A172 (cell line): ENCODE measurements at places on chromosomes 3 and 15. TPM values are rescaled to one million over a fixed set of nuclear protein-coding genes. Genes with fewer than 3 reads are reported as not detected.

DNA sequence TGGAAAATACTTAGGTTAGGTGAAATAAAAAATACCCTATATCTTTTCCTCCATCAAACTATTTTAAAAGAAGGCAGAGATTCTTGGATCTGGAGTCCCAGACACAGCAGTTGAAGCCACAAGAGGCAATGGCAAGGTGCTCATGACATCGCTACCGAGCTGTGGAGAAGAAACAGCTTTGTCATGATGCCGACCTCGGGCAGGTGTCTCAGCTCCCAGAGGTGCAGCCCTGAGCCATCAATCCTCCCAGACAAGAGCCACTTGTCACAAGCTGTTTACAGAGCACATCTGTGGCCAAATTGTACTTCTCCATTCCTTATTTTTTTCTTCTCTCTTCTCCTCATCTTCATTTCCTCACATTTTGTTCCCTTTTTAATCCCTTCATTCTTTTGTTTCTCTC is 50.8 kb downstream of the GPR176 start:
- no peak for DNase-seq

GRCh38 chr3:124158168-124158881 is 166.4 kb upstream of the ROPN1 start:
- DNase-seq: no peak

- no peak for DNase-seq
Measured at GRCh38 chr15:47806008-47806407, 88.7 kb downstream of the SEMA6D start.

GRCh38 chr3:17749281-17749680 is 6.8 kb upstream of the TBC1D5 start:
- no peak for DNase-seq

DNA sequence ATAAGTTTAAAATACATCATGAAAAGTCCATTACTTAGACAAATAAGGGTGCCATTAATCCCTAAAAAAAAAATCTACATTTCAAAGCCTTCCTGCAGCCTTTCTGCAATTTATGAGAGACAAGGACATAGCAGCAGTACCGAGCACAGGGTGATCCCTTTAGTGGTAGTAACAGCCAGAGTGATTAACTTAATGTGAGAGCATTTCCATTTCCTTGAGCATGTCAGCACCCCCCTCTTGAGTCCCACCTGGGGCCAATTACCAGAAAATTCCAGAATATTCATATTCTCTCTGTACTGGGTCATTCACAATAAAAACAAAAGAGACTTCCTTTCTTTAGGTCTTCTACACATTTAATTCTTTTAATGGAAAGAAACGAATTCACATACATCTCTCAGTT is 546.9 kb upstream of the CCDC54 start:
- DNase-seq: no peak

GRCh38 chr3:8516047-8516661 is 14.5 kb downstream of the LMCD1 start:
- DNase-seq: no peak

GRCh38 chr15:87454860-87455259 is 801.7 kb downstream of the NTRK3 start:
- DNase-seq: no peak

GRCh38 chr3:189652042-189652441 is 20.9 kb downstream of the TP63 start:
- DNase-seq: no peak

- DNase-seq: no peak
Measured at GRCh38 chr3:129563850-129564535, 21.0 kb downstream of the H1-8 start.

DNA sequence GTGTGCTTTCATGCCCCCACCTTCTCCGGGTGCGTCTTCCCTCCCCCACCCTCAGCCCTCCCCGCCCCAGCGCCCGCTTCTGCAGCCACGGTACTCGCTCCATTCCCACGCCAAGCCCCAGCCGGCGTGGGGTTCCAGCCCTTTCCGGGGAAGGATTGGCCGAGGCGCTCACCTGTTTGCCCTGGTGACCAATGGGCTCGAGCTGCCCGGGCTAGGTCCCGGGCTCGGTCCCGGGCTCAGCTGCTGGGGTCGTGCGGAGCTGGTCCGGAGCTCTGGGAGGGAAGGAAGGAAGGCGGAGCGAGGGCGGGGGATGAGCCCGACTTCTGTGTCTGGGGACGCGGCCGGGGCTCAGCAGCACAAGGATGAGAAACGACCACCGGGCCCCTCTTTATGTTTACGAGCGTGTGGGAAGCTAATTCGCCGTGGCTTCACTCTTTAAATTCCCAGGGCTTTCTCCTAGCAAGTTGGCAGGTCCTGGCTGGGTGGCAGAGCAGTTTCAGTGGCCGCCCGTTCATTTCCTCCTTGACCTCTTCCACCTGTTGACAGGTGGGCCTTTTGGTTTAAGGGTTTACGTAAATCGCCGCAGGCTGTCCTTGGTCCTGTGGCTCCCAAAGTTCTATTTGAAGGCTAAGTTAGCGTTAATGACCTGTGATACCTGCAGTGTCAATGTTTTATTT is at the start of gene IGSF10:
IGSF10 (minus strand) TSS at position 288 of the 677 bp plus-strand sequence. CDS start 2,352 bp downstream, outside the sequence.
- DNase-seq: no peak

DNA sequence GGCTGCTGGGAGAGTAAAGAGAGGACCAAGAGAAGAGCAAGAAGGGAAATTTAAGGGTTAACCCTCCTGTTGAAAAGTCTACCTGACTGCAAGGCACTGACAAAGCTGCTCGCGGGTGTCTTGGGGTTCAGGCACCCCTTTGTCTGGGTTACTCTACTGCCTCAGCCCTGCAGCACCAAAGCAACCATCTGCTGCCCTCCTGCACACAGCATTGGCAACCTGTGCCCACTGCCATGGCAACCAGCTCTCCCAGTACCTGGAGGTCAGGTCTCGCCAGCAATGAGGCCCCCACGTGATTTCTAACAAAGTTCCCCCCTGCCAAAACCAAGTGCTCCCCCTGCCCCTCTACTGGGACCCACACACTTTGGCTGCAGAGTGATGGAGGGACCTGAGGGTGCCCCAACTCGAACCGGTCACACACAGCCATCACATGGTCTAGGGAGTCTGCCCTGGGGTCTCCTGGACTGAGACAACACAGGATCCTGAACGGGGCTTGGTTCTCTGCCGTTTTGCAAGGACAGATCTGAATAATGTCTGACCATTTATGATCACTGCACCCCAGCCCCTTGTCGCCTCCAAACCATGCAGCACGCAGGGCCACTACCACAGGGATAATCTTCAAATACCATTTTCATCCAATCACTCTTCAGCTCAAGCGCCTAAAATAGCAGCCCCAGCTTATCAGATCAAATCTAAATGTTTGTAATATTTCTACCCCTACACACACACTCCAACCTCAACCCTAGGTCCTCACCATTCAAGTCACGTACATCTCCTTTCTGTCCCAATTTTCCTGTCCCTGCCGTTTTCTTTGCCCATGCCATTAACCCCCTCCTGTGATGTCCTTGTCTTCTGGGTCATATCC is 50.7 kb downstream of the ADCY5 start:
- DNase-seq: no peak

GRCh38 chr15:70172566-70173225 is 75.0 kb upstream of the TLE3 start:
- DNase-seq: no peak

GRCh38 chr15:63626955-63627354 is 29.8 kb downstream of the FBXL22 start:
- no peak for DNase-seq

DNA sequence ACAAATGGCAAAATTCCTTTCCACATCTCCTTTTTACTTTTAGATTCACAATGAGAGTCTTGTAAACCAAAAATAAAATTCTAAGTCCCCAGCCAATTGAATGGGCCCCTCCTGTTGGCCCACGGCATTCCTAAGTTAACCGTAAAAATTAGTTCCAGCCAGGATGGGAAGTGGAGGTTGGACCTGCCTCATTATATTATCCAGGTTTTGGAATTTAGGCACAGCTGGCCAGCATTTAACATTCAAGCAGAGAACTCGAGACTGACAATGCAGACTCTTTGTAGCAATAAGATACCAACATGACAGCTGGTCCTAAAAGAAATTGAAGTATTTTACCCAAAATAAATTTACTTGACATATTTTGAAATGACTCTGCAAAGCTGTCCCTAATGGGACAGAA is 321.0 kb upstream of the NAALADL2 start:
- DNase-seq: no peak

DNA sequence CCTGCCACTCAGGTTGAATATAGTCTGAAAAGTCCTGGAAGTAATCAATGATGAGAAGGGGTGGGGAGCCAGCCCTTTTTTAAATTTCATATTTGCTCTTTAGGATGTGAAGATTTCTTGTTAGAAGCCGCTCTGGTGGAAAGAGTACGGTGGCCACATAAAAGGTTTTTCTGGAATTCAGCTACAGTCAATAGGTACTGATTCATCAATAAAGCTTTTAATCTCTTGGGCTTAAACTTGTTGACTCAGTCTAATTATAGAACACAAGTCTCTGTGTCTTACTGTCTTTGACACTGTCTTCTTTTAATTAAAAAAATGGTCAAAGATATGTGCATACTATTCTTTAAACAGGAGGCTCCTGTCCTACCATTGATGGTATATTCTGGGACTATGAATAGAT is 99.9 kb upstream of the TP63 start:
- DNase-seq: no peak

GRCh38 chr3:34073961-34074360 is 275.5 kb downstream of the PDCD6IP start:
- DNase-seq: no peak

DNA sequence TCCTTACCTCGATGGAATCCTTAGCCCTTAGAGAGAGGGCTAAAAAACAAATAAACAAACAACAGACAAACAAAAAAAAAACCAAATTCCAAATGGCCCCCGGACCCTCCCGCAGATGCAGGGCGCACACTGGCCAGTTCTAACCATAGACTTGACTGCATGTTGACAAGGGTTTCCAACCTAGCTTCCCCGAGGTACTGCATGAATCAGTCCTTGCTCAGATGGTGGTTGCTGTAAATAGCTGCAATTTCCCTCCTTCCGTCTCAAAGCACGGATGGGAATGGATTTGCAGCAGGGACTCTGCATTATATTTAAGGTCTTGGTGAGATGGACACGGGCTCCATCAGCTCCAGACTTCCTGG is 162.8 kb downstream of the CD47 start:
- peak; percentile 42 for DNase-seq

DNA sequence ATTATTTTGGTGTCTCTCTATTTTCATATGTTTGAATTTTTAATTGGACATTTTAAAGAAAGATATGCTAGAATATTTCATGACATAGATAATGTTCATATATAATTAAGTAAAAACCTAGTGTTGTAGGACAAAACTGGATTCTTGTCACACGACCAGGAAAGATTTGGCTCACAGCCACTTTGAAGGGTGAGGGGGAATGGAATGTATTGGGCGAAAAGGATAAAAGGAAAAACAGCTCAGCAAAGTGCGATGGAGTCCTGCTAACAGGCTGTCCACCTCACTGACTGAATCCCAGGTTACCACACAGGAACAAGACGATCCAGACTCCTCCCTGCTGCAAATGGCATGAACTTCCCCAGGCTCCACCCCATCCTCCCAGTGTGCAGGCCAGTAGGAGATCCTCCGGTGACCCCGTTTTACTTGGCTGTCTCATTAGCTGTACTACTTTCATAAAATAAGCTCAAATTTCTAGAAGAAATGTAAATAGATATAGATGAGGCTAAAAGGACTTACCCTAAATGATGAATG is 186.2 kb downstream of the CD47 start:
- no peak for DNase-seq

DNA sequence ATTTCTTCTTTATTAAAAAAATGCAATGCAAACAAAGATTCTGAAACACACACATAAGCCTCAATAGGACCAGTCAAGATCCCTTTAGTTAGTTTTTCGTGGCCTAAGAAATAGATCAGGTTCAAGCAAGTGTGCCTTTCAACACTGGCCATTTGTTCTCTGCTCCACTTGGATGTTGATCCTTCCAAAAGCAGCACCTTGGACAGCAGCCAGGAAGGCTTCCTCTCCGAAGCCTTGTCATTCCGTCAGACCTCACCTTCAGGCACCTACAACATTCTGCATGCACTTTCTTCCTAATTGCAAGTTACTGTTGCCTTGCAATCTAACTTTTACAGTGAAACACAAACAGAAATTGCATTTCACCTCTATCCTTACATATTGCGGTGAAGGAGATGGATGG is 155.9 kb upstream of the FEZF2 start:
- DNase-seq: peak; percentile 27

GRCh38 chr15:66844041-66844746 is 142.2 kb downstream of the SMAD6 start:
- DNase-seq: no peak

DNA sequence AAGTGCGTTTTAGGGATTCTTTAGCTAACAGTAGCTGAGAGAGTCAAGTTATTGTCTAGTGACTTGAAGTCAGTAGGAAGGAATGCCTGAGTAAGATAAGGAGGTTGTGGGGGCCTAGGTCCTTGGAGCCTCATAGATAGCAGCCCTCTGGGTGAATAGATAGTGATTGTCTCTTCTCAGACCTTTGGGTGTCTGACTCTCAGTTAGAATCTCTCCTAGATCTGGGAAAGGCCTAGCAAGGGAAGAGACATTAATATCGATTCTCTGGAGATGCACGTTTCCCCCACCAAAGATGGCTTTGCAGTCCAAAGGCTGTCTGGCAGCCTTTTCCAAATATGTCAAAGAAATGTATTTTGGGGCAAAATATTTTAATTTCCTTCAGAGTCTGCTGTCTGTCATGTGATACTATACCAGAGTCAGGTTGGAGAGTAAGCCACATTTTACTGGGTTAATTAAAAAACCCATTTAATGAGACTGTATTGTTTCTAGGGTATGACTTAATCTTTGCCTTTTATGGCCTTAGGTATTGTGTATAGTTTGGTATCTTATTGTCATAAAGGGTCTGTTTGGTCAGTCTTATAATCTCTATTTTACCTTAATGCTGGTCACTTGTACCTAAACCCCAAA is 92.2 kb downstream of the ST6GAL1 start:
- DNase-seq: no peak

IL20RB gene
- 0.72 and 1.1 TPM in 2 replicates for total RNA-seq

ACTC1 gene
- 0.03 and 0.29 TPM in 2 replicates for total RNA-seq

TMEM87A gene
- 57.1 and 57.2 TPM in 2 replicates for total RNA-seq

PPP1R14D gene
- total RNA-seq: not detected in 2 replicates

NDN gene
- not detected in 2 replicates for total RNA-seq

SEMA3F gene
- total RNA-seq: 3.5 and 11.1 TPM in 2 replicates

DALRD3 gene
- 36.1 and 50.0 TPM in 2 replicates for total RNA-seq

HEG1 gene
- 47.2 and 71.4 TPM in 2 replicates for total RNA-seq

NR1I2 gene
- total RNA-seq: not detected in 2 replicates

GOLGA6D gene
- total RNA-seq: not detected in 2 replicates
